Activated CD8-positive, alpha-beta T cell treated with anti-CD3 and anti-CD28 coated beads, Interleukin-2, amount 10 ng/mL, durations not matched to agents 7 days and 5 days (primary cell): ENCODE measurements at places on chromosomes 4 and X. TPM values are rescaled to one million over a fixed set of nuclear protein-coding genes. Genes with fewer than 3 reads are reported as not detected.

DNA sequence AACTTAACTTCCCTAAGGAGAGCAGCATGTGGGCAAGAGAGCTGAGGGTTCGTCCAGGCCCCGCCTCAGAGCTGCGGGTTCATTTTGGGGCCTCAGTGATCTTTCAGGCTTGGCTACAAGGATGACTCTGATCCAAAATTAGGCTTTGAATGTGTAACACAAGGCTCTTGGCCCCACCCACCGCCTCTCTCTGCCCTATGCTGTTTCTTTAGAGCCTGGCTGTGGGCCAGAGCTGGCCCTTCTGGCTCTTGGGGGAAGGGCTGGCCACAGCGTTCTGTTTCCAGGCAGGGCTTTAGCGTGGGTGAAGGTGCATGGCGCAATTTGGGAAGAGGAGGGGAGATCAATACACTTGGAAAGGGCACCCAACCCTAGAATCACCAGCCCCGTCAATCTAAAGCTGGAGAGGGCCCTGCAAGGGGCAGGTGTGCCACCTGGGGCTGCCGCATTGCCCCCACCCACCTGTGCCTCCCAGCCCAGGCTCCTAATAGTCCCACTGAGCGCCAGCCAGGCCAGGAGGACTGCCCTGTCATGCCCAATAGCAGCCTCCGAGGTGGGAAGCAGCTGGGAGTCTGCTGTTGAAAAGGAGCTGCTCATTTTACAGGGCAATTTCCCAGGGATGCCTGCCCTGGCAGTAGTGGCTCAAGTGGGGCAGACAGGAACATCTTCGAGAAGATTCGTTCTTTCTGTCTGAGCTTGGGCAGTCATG, 84.5 kb upstream of the MAML3 start:
- DNase-seq, result no peak

The DTHD1 gene
- 0.26 TPM for total RNA-seq

DNA sequence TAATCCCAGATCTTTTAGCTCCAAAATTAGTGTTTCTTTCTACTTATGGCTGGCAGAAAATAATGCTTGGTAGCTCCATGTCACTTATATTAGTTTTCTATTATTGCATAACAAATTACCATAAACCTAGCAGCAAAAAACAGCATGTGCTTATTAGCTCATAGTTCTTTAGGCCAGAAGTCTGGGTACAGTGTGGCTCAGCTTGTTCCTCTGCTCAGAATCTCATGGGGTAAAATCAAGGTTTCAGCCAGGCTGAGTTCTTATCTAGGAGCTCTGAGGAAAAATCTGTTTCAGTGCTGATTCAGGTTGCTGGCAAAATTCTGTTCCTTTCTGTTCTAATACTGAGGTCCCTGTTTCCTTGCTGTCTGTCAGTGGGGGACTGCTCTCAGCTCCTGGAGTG, 101.1 kb downstream of the CT47B1 start:
- DNase-seq, result no peak

DNA sequence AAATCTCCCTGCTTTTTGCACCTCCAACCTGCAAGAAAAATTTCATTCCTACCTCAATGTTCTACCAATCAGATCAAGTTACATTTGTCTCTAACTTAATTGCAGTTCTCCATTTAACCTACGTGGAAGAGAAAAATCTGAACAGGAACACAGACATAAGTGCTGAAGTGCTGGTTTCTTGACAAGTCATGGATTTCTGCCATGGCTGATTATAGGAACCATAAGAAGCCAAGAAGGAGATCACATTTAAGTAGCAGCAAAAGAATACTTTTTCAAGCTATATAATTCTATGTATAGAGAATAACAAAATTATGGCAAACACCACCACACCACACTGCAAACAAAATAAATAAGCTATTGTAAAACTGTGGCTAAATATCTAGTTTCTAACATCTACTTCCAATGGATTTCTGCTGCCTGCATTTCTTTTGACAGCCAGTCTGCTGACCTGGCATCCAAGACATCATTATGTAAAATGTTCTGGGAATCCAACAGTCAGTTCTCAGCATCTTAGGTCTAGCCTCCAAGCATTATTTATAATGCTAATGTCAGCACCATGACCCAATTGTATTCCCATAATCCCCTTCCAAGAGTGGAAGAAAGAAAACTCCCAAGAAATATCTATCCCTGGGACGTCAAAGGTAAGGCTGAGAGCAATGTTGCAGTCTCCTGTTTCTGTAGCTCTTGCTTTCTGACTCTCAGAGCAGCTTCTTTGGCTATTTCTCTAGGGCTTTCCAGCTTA, 50.8 kb upstream of the GAB1 start:
- DNase-seq, result no peak

The CYLC1 gene
- not detected for total RNA-seq

DNA sequence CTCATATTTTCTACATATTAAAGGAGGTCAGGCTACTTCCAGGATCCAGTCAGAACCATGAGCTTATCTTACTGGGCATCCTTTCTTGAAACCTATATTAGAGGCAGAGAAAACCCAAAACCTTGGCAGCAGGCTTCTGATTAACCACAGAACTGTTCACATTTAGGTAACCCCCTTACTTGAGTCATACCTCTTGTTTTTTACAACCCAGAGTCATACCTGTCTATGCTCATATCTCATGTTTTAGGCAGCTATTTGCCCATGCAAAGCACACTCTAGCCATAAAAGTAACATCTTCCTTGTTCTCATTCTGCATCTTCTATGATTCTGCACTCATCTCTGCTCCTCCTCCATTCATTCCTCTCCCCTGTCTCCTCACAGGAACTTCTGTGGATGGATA, 138.0 kb upstream of the SMIM31 start:
- DNase-seq, result no peak

The GALNTL6 gene
- total RNA-seq, result not detected

The EVC gene
- total RNA-seq, result 1.7 TPM

The MAGEC2 gene
- not detected for total RNA-seq

- no peak for DNase-seq
These were observed 69.5 kb downstream of the ACOX3 start for GRCh38 chr4:8370835-8371595.

GRCh38 chr4:101332424-101332823, 14.9 kb downstream of the PPP3CA start:
- DNase-seq, result no peak

The TLL1 gene
- not detected for total RNA-seq

GRCh38 chr4:30901461-30902451, 181.6 kb downstream of the PCDH7 start:
- DNase-seq, result no peak

The SFRP2 gene
- total RNA-seq, result not detected

DNA sequence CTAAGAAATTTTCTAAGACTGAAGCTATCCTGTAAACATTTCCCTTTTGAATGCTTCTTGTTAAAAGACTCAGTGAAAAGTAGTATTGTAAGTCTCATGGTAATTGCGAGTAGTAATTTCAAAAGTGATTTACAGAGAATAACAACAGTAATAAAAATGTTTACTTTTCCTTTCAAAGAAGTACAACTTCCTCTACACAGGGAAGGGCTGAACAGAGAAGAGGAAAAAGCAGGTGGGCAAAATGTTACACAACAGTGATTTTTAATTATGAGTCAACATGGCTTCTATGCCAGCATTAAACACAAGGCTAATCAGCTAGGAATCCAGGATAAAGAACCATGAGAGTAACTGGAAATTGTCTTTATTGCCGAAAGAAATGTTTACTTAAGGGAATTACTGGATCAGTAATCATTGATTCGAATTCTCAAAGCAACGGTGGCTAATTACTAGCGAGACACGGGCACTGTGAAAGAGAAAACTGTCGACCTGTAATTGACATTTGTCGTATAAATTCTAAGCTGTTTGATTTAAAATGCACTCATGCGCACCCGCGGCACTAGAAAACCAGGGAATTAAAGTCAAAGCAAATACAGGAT, 15.4 kb downstream of the UTP3 start:
- DNase-seq, result no peak

The SNCA gene
- 3.8 TPM for total RNA-seq

- no peak for DNase-seq
These were observed 52.6 kb upstream of the STX18 start for GRCh38 chr4:4594285-4594920.

DNA sequence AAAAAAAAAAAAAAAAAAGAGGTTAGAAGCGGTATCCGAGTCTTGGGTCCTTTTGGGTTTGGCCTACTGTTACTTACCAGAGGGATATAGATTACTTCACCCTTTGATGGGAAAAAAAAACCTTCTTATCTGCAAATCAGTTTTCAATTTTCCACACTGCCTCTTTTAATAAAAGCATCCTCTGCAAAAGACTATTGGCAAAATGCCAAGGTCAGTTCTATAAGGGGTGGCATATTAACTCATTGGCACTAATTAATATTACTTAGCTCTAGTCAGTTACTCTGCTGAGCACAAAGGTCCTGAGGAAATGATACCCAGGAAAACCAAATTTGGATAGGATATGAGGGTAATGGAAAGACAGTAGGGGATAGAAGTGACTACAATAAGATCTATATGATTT, 44.3 kb upstream of the MTMR8 start:
- DNase-seq, result no peak

DNA sequence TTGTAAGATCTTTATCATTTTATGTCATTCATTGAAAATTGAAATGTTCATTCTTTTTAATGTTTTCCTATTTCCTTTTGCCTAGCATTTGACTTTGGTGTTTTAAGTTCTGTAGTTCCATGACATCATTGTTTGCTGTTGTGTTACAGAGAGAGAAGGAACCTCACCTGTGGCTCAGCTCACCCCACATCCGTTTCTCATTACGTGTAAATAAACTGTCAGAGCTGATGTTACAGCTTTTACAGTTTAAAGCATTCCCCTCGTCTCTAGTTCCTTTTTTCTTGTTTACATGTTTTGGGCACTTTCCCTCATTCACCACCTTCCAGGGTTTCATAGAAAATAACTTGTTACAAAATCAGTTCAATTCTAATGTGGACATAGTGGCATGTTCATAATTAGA, 137.2 kb downstream of the FNIP2 start:
- DNase-seq, result peak; percentile 59

DNA sequence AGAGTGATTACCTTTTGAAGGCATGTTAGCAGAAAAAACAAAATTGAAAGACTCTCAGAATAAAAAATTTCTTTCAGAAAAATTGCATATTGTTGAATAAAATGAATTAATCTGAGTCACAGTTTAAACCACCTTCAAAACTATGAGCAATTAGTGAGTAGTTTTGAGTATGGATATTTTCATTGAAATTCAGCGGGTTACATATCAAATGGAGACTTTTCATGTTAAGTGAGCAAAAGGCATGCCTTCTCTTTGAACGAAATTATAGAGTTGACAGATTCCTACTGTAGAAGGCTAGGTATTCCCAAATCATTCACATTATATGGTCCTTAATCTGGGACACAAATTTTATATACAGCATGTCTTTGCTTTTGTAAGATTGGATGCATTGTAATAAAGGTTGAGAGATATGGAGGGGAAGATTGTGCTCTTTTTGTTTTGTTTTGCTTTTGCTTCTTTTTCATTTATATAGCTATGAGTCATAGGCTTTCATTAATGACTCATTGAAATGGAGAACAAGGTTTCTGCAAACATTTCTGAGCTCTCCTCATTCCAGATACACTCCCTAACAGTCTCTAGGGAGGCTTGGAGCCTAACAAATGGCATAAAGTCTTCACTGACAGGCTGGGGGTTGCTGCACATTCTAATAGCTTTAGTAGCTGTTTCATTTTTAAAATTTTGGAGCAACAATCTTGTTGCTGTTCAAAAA, 21.6 kb downstream of the PCDH18 start:
- DNase-seq, result no peak

The GLRB gene
- not detected for total RNA-seq

GRCh38 chr4:148007314-148007760, 275.4 kb downstream of the ARHGAP10 start:
- DNase-seq, result no peak

DNA sequence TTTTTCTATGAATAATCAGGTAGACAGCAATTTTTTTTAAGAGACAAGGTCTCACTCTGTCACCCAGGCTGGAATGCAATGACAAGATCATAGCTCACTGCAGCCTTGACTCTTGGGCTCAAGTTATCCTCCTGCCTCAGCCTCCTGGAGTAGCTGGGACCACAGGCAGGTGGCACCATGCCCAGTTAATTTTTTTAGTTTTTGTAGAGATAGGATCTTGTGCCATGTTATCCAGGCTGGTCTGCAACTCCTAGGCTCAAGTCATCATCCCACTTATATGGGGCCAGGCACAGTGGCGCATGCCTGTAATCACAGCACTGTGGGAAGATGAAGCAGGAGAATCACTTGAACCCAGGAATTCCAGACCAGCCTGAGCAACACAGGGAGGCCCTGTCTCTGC, 26.8 kb downstream of the AFAP1 start:
- DNase-seq, result no peak
